Activated gamma-delta T cell treated with Interleukin-2 at 50 U/mL for 16 hours (primary cell): ENCODE measurements at places on chromosomes 3 and 15.

- no peak for DNase-seq
These were observed 16.2 kb downstream of the CLRN1 start for GRCh38 chr3:150956376-150956775.

- DNase-seq, result no peak
These were observed 122.7 kb upstream of the MEIS2 start for GRCh38 chr15:37223089-37223488.

DNA sequence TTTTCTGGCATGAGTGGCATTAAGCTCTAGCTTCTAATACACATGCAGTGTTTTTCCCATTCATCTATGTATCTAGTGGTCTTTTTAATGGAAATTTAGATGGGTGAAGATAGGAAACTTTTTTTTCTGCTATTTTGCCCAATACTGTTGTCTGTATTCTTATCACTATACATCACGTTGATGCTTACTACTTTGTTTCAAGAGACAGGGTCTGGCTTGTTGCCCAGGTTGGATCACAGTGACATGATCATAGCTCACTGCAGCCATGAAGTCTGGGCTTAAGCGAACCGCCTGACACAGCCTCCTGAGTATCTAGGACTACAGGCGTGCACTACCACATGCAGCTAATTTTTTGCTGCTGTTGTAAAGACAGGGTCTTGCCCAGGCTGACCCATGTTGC lies 84.6 kb downstream of the PEAK1 start:
- DNase-seq, result no peak

- no peak for DNase-seq
These were observed 248.6 kb upstream of the FEZF2 start for GRCh38 chr3:62621925-62622324.

GRCh38 chr3:183868796-183869195 lies 15.9 kb downstream of the PARL start:
- no peak for DNase-seq

DNA sequence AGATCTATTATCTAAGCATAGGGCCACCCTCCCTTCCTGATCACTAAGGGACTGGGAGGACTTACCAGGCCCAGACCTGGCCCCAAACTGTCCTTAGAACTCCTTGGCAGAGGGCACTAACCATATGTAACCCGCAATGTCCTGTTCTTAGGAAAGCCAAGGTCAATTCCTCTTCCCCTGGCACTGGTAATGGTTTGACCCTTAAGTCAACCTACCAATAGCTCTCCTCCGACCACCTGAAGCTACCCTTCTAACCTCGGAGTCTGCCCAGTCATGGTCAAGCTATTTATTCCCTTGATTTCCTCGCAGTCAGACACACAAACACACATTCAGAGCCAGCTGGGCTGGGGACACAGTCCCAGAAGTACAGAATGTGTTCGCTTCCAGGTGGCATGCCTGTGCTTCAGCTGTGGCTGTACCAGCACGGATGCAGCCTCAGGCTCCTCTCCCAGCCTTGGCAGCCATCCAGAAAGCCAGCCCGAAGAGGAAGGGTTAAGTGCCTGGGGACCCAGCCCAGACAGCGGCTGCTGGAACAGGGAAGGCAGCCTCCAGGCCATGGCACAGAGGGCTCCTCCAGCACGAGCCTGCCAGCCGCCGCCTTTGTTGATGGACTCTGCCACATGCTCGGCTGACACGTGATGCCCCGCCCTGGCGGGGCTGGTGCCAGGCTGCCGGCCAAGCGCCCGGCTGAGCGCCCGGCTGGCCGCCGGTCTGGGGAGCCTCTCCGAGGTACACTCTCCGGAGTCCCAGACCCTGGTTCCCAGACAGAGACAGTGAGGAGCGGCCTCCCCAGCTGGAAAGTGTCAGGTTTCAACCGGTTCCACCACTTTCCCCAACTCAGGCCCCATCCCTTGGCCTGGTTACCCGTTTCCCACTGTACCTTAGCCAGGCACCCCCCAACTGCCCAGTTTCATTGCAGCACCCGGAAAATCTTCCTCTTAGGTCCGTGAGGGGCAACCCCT lies 5.5 kb downstream of the BMF start:
- no peak for DNase-seq

- DNase-seq, result no peak
These were observed 22.4 kb downstream of the FBXW12 start for GRCh38 chr3:48394391-48394790.

- no peak for DNase-seq
These were observed 37.2 kb downstream of the AADACL2 start for GRCh38 chr3:151770956-151771355.

DNA sequence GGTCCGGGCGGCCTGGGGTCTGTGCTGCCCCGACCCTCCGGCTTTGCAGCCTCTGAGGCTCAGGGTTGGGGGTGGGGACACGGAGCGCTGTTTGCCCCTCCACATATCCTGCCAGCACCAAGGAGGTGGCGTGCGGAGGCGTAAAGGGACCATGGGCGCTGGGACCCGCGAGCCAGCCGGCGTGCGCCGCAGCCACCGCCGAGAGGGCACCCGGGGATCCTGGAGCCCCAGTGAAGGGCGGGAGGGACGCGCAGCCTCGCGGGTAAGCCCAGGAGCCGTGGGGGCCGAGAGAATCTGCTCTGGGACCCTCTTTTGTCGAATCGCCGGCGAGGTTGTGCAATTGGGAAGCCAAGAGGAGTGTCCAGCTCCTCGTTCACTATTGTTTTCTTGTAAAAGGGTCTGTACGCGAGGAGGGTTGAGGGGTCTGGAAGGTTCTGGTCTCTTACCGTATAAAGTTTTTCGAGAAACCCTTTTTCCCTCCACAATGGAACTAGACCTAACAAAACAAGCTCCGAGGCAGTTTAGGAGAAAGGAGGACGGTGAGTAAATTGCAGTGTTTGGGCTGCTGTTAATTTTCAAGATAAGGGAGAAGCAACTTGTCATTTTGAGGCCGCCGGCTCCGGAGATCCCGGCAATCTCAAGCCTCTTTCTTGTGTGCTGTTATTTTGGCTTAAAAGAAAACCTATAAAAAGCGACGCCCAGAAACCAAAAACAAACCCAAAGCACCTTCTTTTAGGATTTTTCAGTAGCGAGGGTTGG lies 29.9 kb upstream of the ST3GAL6 start:
- DNase-seq, result no peak
